Activated CD4-positive, CD25-positive, alpha-beta regulatory T cell (primary cell): ENCODE measurements at places on chromosomes 13 and 19.

GRCh38 chr13:112894423-112894672, 74.7 kb upstream of the MCF2L start:
- no peak for DNase-seq

- no peak for DNase-seq
These were observed 6.3 kb downstream of the DACT3 start for GRCh38 chr19:46654621-46655152.

- no peak for DNase-seq
These were observed 26.0 kb upstream of the ZNF331 start for GRCh38 chr19:53511933-53512374.

GRCh38 chr19:41918095-41918494, 10.2 kb downstream of the ERFL start:
- no peak for DNase-seq

DNA sequence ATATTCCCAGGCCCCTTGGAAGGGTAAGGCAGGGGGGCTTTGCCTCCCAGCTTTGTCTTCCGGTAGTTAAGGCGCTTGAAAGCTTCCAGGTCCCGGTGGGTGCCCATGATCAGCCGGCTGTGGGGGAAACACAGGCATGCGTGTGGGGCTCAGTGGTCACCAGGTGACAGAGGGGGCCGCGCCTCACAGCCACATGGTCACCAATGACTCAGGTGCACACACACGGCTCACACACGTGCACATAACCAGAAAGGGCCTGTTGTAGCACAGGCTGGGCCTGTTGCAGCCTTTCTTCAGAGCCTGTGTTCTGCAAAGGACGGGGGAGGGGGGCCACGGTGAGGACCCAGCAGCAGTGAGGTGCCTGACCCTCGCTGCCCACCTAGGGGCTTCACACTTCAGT, 5.9 kb downstream of the NANOS3 start:
- no peak for DNase-seq

DNA sequence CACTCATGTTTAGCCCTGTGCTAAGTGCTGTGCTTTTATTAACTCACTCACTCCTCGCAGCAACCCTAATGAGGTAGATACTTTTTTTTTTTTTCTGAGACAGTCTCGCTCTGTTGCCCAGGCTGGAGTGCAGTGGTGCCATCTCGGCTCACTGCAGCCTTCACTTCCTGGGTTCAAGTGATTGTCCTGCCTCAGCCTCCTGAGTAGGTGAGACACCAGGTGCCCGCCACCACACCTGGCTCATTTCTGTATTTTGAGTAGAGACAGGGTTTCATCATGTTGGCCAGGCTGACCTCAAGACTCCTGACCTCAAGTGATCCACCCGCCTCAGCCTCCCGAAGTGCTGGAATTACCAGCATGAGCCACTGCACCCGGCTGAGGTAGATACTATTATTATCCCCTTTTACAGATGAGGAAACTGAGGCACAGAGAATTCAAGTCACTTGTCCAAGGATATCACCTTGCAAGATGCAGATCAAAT, 2.5 kb downstream of the ITPKC start:
- no peak for DNase-seq

GRCh38 chr19:46493236-46494145, 2.2 kb downstream of the PNMA8B start:
- DNase-seq, result no peak

- DNase-seq, result no peak
These were observed 17.7 kb downstream of the RFX2 start for GRCh38 chr19:6092329-6093286.

DNA sequence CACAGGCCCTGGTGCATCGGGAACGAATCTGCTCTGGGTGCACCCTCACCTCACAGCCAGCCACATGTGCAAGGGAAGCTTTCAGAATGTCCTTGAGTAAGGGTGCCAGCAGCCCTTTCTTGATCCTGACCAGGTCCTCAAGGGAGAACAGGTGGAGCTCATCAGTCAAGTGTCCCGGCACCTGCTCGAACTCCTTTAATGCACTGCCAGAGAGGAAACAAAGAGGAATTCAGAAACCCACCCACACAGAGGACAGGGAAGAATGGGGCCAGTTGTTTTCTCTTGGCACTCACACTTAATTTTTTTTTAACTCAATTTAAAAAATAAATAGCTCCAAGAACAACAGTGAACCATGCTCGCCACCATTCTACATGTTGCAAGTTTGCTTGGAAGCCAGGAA, 41.7 kb downstream of the RUBCNL start:
- no peak for DNase-seq

- no peak for DNase-seq
These were observed 124.9 kb upstream of the UBL3 start for GRCh38 chr13:29975283-29975682.

- DNase-seq, result no peak
These were observed 20.8 kb upstream of the POU2F2 start for GRCh38 chr19:42152910-42153671.

GRCh38 chr13:31625115-31625514, 114.2 kb upstream of the RXFP2 start:
- DNase-seq, result no peak

DNA sequence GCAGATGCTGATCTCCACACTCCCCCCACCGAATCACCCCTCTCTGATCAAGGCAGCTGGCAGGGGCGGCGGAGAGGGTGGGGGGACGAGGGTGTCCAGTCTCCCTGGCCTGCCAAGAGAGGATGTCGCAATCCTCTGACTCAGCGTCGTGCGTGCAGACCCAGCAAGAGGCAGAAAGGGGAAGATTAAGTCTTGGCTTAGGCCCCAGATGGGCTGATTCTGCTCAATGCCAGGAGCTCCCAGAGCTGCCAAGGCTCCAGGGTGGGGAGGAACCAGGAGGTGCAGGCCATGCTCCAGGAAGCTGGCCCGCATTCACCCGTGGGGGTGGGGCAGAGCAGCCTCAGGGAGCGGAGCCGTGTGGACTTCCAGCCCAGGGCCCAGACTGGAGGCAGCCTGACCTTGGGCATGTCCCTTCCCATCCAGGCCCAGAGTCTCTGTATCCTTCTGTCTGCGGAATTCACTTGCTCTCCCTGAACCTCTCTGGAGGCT, 6.6 kb upstream of the BCL3 start:
- no peak for DNase-seq

DNA sequence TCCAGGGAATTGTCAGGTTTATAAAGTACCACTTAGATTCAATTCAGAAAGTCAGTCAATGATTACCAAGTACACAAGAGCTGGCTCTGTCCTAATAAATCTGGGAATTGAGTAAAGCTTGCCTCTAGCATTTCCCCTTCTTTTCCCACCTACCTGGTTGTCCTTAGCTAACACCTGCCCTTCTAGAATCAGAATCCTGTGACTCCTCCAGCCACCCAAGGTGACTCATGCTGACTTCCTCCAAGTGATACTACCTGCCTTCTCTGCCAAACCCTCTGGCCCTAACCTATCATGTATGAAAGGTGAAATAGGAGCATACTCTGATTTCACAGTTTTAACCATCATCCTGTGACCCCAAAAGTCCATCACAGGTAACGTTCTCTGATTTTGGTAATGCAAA, 151.2 kb downstream of the DIAPH3 start:
- no peak for DNase-seq

GRCh38 chr13:86402500-86402899, 603.3 kb upstream of the SLITRK6 start:
- DNase-seq, result no peak

GRCh38 chr13:97114651-97115050, 107.5 kb upstream of the MBNL2 start:
- DNase-seq, result no peak

GRCh38 chr13:30545320-30545719, 72.4 kb upstream of the USPL1 start:
- DNase-seq, result no peak

GRCh38 chr19:47107953-47108746, 5.4 kb downstream of the ZC3H4 start:
- DNase-seq, result no peak

GRCh38 chr13:47832458-47832972, 168.6 kb downstream of the SUCLA2 start:
- no peak for DNase-seq

GRCh38 chr13:102195566-102196462, 206.0 kb downstream of the FGF14 start:
- DNase-seq, result no peak

GRCh38 chr13:112726016-112726767, 36.4 kb downstream of the ATP11A start:
- no peak for DNase-seq

DNA sequence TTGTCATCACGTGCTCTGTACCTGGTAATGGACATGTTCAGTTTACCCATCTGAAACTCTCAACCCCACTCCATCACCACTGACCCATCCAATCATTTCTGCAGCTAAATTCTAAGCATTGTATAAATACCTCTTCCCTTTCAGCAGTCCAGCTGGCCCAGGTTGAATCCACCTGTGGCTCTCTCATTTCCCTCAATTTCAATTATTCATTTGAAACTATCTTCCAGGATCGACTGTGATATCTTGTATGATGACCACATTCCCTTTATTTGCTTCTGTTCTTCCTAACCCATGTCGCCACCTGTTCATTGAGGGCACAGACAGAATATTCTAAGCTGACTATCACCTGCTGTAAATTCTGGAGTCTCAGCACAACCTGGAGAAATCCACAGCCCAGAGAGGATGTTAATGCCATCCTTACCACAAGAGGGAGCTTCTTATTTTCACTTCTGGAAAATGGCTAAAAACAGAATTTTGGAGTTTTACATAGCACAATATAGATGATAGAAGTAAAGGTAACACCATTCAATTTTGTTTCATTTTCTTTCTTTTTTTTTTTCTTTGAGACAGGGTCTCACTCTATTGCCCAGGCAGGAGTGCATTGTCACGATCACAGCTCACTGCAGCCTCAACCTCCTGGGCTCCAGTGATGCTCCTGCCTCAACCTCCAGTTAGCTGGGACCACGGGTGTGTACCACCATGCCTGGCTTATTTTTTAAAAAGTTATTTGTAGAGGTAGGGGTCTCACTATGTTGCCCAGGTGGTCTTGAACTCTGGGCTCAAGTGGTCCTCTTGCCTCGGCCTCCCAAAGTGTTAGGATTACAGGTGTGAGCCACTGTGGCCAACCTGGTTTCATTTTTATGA, 38.6 kb downstream of the ZNF823 start:
- DNase-seq, result no peak
